ENCODE measurements at places on chromosomes 7 and 10.

DNA sequence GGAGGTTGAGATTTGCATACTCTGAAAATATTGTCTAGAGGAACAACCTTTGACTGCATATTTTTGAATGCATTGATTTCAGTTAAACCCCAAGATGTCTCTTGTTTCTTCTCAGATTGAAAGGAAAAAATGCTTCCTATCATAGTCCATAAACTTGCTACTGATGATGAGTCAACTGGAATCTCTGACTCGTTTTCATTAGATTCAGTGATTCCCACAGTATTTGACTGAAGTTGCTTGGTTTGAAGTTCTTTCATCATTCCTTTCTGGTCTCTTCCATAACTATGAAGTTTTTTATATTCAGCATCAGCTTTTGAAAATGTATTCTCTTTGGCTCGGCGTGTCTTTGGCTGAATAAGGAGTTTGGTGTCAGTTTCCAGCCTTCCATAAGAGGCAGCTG is 10.7 kb downstream of the PEX1 start:
- no peak for DNase-seq

DNA sequence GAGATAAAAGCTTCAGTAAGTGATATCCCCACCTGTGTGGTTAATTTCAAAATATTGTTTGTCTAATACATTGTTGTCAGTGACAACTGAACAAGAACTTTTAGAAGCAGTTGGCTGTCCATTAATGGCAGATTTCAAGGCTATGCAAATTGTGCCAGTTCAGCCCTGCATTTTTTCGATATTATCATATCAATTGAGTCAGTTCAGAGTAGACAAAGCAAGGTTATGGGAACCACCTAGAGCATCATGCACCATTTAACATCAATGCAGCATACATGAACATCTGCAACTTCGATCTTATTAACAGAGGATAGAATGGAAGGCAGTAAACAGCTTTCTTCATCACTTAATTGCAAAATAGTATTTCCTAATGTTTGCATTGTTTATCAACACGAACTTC is 180.7 kb upstream of the KAT6B start:
- DNase-seq, result no peak

DNA sequence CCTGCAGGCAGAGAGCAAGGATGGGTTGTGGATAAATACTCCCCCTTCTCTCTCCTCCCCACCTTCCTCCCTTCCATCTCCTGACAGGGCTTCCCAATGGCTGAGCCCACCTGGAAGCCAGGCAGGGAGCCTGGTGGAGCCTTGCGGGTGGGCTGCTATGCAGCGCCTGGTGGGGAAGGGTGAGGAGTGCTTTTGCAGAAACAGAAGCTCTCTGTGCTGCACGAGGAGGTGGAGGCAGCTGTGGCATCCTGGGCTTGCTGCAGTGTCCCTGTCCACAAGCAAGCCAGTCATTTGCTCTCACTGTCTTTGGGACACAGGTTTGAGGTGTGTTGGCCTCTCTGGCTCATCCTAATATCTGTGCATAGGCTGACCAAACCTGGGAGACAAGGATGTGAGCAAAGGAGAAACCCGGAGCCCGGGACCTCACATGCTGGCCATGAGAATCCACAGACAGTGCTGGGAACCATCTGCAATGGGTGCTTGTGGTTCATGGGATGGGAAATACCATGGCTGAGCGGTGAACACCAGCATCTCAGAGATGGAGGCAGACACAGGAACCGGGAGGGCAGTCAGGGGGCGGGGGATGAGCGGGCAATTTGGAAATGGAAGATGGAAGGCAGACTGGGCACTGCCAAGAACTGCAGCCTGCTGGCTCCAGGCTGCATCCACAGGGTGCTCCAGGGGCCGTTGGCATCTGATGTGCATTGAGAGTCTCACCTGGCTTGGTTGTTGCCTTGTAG is 364.2 kb downstream of the GLRX3 start:
- DNase-seq, result no peak

GRCh38 chr7:361680-362401 is 71.9 kb downstream of the FOXL3 start:
- DNase-seq, result no peak

DNA sequence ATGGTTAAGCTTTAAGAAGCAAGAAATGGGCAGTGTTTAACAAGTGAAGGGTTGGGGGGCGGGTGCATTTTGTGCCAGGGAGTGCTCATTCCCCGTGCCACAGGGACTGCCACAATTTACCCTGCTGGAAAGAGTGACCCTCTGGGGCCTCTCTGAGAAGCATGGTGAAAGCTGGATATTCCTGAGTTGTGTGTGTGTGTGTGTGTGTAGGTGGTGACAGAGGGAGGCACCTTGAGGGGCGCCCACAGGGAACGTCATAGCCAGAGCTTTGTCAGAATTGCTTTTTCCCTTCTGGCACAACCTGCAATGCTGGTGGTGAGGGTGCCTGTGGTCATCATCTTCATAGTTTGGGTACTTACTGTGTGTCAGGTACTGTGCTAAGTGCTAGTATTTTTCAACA is 2.5 kb upstream of the WDR86 start:
- DNase-seq, result no peak

GRCh38 chr10:132395704-132396493 is 1.1 kb upstream of the PWWP2B start:
- DNase-seq, result no peak

- no peak for DNase-seq
Observed at GRCh38 chr7:84317536-84317935, 122.9 kb upstream of the SEMA3A start.

GRCh38 chr10:36183056-36183455 is 541.0 kb upstream of the FZD8 start:
- no peak for DNase-seq

GRCh38 chr7:5638994-5639393 is 142.5 kb downstream of the RNF216 start:
- no peak for DNase-seq

DNA sequence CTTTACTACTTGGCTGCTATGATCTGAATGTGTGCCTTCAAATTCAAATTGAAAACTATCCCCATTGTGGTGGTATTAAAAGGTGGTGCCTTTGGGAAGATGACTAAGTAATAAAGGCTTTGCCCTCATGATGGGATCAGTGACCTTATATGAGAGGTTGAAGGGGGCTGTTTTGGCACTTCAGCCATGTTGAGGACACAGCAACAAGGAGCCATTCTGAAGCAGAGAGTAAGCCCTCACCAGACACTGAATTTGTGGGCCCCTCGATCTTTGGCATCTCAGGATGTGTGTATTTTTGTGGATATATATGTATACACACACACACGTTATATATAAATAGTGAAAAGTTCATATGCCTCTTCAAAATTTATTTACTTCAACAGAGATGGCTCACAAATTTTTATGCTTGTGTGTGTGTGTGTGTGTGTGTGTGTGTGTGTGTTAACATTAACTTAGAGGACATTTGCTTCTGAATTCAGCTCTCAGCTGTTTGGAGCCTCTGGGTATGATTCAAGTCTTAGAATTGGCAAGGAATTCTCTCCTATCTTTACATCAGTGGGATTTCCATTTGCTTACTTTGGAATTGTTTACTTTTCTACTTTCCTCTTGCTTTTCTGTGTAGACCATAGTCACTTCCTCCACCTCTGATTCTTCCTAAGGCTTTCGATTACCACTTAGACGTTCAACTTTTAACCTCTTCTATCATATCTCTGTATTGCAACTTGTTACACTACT is 66.6 kb downstream of the MAGI2 start:
- no peak for DNase-seq

DNA sequence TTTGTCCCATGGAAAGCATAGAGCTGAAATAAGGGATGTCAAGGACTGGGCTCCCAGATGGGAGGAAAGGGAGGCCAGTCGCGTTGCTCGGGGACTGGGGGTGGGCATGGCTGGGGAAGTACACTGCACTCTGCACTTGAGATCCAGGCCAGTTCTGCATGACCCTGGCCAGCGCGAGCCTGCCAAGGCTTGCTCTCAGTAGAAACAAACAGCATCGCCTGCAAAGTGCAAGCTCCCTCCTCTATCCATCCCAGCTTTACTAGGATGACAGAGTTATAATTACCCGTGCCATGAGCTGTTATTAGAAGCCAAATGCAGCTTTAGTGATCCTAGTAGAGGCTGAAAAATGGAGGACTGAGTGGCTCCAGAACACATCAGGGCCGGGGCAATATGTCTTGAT is 43.9 kb upstream of the PDCD4 start:
- no peak for DNase-seq

- no peak for DNase-seq
Observed at GRCh38 chr10:116060864-116061263, 212.1 kb downstream of the GFRA1 start.

- DNase-seq, result no peak
Observed at GRCh38 chr10:11050301-11051287, 32.9 kb downstream of the CELF2 start.

DNA sequence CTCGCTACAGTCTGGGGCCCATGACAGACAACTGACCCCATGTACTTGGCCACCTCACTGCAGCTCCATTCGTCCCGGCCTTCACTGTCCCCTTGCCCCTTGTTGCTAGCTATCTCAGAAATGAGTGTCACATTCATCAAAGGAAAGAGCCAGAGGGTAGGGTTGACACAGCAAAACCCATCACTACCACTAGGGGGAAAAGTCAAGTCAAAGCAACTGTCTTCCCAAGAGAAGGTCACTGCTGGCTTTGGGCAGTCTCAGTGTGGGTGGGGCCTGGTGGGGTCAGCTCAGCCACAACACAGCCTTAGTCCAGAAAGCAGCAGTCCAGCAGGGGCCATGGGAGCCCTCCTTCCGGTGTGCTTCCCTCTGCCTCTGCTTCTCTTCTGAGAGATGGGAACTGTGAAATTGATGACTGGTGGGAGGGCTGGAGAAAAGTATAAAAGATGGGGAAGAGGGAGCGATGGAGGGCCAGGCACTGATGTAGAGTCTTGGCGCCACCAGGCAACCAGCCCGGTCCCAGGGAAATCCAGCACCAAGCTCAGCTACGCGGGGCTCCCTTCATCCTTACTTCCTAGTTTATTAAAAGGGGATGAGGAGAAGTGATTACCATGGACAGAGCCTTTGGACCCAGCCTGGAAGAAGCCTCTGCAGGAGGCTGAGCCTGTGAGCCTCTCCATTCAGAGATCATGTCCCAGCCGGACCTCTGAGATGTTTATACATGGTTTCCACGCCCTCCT is 58.0 kb downstream of the PLXNA4 start:
- DNase-seq, result no peak

DNA sequence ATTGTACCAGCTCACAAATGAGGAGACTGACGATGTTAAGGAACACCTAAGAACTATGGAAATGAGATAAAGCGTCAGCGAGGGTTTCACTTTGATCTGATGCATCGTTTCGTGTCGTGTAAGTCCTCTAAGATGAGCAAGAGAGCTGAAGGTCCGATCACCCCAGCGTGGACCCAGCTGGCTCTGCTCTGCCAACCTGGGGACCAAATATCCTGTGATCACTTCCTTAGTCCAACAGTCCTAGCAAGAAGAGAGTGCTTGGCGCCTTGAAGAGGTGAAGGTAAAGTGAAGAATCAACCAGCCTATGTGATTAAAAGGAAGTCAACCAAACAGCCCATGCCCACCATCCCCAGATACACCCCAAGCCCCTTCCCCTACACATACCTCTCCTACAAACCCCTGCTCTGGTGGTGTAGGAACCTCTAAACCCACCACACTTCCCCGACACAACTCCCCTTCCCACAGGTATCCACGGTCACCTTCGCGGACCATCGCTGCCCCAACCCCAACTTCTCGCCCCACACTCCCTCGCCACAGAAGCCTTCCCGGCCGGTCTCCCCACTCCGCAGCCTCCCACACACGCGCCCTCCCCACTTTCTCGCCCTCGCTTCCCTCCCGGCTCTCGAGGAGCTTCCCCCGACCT is 722 bp downstream of the UPF2 start:
- DNase-seq, result no peak

DNA sequence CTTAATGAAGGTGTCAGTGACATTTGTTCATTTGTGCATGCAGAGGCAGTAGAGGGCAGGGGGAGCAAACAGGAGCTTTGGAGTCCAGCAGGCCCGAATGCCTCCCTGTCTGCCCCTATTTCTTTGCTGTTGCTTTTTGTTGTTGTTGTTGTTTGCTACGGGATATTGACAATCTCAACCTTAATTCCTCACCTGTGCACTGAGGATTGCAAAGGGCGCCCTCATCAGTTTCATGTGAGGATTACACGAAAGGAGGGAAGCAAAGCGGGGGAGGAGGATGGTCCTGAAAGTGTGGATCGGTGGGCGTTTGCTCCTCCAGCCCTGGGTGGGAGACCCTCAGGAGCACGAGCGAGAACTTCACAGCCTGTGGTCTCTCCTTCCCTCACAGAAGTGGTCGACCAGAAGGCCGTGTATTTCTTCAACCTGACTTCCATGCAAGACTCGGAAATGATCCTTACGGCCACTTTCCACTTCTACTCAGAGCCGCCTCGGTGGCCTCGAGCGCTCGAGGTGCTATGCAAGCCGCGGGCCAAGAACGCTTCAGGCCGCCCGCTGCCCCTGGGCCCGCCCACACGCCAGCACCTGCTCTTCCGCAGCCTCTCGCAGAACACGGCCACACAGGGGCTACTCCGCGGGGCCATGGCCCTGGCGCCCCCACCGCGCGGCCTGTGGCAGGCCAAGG is 9.6 kb downstream of the GDF10 start:
- DNase-seq, result no peak

GRCh38 chr7:13982940-13983677 is 6.4 kb downstream of the ETV1 start:
- no peak for DNase-seq

DNA sequence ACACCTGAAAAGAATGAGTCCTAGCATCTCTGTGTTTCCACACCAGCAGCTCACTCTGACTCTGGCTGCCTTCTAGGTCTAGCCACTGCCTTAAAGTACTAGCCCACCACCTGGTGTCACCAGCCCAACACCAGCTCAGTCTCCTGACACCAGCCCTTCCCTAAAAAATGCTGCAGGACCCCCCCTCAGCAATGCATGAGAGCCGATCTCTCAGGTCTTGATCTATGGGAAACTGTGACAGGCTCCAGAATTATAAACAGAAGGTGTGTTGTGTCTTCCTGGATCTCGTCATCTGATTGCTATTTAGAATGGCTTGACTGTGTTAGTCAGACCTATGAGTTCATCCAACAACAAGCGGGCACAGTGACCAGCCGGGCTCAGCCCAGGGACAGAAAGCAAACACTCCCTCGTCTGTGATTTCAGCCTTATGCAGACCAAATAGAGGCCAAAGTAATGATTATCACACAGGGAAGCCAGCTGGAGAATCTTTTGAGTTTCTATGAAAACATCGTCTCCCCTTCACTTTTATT is 66.6 kb downstream of the CUBN start:
- no peak for DNase-seq

- DNase-seq, result no peak
Observed at GRCh38 chr10:98270073-98270740, 2.2 kb upstream of the LOXL4 start.

DNA sequence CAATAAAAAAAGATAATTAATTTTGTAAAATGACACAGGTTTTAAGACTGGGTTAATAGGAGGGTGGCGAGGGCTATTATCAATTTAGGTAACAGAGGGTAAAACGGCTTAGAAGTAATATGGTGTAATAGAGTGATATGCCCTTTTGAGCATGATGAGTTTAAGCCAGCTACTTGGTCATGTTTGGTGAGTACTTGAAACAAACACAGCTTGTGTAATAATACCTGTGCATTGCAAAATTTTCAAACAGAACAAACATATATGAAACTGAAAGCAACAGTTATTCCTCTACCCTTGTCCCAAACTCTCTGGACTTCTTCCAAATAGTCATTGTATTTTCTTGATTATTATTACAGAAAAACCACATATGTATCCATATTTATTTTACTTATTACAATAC is 241.7 kb downstream of the MAGI2 start:
- no peak for DNase-seq

Measured in T follicular helper cell (primary cell).